ENCODE measurements at places on chromosomes 3 and 15. TPM values are rescaled to one million over a fixed set of nuclear protein-coding genes. Genes with fewer than 3 reads are reported as not detected.

DNA sequence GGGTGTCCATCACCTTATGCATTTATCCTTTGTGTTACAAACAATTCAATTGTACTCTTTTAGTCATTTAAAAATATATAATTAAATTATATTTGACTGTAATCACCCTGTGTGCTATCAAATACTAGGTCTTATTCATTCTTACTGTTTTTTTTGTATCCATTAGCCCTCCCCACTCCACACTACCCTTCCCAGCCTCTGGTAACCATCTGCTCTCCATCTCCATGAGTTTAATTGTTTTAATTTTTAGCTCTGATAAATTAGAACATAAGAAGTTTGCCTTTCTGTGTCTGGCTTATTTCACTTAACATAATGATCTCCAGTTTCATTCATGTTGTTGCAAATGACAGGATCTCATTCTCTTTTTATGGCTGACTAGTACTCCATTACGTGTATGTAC lies 16.8 kb downstream of the C3orf20 start:
- DNase-seq = no peak

DNA sequence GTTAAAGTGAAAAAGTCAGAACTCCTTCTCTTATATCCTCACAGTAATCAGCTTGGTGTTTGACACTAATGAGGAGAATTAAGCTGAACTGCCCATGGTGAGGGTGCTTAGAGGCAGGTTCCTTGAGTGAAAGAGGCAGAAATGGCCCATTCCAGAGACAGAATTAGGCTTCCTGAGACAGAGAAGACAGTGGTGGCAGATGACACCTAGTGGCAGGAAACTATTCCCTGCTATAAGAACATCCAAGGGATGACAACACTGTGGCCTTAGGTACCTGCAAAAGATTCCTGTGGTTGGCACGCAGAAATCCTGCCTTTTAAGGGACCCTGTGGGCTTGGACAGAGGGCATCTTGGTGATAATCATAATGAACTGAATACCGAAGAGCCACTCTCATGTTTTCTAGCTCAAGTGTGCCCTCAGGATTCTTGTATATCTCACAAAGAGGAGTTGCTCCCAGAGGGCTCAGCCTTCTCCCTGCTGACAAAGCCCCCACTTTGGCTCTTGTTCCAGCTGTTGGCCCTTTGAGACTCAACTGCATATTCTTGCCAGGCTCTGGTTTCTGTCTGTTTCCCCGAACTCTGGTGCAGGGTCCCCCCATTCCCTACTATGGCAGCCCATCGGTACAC lies 56.0 kb downstream of the KBTBD12 start:
- DNase-seq = no peak

DNA sequence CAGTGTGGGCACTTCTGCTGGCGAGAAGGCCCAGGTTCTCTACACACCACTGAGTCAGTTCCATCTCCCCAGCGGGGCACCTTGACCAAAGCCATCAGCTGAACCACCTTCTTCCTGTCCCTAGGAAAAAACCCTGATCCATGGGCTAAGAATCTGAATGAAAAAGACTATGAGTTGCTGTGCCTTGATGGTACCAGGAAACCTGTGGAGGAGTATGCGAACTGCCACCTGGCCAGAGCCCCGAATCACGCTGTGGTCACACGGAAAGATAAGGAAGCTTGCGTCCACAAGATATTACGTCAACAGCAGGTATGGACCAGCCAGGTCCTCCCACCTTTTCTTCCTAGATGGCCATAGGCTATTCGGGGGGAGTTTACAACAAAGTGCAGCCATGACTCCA lies 29.1 kb downstream of the TF start:
- no peak for DNase-seq

DNA sequence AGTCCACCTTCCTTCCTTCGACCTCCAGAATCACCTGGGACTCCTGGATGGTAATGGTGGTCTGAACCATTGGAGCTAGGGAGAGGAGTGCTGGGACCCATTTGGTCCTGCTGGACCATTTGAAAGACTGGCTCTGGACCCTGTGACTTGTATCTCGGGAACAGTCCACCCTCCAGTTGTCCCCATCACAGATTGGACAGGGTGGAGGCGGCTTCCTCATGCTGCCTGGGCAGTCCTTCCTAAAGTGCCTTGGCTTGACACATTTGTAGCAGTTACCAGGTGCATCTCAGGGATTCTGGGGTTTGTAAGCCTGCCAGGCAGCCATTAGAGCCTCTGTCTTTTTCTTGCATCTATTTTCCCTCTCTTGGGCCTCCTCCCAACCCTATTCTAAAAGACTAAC lies 758.1 kb downstream of the NAALADL2 start:
- DNase-seq = no peak

- DNase-seq = no peak
Measured at GRCh38 chr3:167814441-167814951, 79.0 kb downstream of the SERPINI1 start.

DNA sequence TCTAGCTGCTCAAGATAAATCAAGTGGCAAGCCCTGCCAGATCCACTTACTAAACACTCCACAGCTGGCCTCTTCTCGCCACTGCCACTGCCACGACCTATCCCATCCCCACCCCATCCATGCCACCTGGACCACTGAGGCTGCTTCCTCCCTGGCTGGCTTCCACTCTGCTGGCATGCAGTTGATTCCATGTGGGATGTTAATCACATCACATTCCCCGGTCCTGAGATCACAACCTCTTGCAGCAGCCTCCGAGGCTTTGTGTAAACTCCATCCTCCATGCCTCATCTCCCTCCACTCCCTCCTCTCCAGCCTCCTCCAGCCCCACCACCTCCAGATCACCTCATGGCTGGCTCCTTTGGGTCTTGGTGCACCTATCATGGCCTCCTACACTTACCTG lies 7.7 kb downstream of the NCKIPSD start:
- DNase-seq = no peak

DNA sequence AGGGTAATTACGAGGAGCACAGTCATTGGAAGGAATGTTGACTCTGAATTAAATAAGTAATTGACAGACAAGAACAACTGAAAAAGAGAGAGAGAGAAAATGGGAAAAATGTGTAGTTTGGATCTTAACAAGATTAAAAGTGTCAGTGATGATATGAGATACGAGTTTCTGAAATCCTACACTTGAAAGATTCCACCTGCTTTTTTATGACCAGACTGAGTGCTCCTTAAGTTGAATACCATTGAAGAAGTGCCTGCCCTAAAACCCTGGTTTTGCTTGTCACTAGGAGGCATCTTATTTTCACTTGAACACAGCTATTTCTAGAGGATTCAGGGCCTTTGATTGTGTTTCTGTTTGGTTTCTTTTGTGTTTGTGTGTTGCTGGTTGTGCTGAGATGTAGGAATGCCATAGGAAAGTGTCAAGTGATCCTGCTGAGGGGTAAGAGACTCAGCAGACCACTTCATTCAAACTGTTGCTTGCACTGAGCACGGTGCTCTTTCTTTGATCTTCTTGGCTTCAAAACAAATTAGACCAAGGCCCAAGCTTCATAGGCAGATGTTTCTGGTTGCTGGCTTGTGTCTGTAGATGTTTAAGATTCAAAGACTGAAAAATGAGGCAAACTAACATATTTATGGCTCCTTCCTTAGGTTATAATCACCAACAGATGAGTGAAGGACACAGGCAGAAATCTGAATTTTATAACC lies 17.2 kb upstream of the ABHD10 start:
- no peak for DNase-seq

DNA sequence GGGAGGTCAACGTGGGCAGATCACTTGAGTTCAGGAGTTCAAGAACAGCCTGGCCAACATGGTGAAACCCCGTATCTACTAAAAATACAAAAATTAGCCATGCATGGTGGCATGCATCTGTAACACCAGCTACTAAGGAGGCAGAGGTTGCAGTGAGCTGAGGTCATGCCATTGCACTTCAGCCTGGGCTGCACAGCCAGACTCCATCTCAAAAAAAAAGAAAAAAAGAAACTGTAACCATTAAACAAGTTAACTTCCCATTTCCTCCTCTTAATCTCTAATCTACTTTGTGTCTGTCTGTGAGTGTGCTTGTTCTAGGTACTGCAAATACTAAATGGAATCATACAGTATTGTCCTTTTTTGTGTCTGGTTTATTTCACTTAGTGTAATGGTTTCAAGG lies 2.7 kb downstream of the RBM6 start:
- DNase-seq = no peak

DNA sequence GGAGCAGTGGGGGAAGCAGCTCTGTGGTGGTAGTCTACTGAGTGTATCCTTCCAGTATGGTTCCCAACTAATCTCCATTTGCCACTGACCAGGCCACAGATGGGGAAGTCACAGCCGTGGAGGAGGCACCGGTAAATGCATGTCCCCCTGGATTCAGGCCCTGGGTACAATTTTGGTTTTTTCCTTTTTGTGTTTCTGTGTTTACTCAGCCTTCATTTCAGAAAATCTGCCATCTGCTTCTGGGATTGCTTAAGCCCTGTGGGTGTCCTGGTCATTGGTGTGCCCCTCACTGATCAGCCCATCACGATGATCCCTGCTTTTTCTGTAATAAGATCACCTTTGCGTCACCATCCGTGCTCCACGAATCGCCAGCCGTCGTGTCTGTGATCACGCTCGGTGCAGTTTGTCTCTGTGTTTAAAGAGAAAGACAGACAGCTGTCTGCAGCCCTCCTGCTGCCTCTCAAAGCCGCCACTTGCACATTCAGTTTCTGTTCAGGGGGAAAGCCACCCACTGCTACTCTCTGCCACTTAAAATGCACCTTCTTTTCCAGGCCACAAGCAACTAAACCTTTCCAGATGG lies 68.9 kb downstream of the DNASE1L3 start:
- DNase-seq = no peak

The PRR20G gene
- total RNA-seq = not detected

The FBXL22 gene
- 44.1 TPM for total RNA-seq

- no peak for DNase-seq
Measured at GRCh38 chr15:33354411-33354810, 43.6 kb downstream of the RYR3 start.

The KCNAB1 gene
- total RNA-seq = 4.4 TPM

GRCh38 chr3:143820466-143821221 lies 27.6 kb downstream of the SLC9A9 start:
- no peak for DNase-seq

GRCh38 chr3:128323206-128324081 lies 143.2 kb downstream of the DNAJB8 start:
- DNase-seq = no peak

GRCh38 chr3:66154444-66154861 lies 66.3 kb upstream of the SLC25A26 start:
- no peak for DNase-seq

DNA sequence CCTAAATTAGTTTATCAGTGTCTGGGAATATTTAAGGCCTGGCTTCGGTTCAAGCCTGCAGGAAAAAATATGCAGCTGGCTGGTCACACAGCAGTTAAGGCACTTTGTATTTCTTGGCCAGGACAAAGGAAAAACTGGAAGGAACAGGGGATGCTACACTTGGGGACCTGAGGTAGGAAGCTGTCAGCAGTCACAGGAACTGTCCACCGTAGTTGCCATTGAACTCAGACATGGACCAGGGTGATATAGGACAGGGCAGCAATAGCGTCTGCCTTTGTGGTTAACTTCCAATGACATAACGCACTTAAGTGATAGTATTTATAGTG lies 49.1 kb downstream of the NR1D2 start:
- no peak for DNase-seq

The CLDN18 gene
- not detected for total RNA-seq

The HRH1 gene
- 3.2 TPM for total RNA-seq

The REC114 gene
- total RNA-seq = not detected

DNA sequence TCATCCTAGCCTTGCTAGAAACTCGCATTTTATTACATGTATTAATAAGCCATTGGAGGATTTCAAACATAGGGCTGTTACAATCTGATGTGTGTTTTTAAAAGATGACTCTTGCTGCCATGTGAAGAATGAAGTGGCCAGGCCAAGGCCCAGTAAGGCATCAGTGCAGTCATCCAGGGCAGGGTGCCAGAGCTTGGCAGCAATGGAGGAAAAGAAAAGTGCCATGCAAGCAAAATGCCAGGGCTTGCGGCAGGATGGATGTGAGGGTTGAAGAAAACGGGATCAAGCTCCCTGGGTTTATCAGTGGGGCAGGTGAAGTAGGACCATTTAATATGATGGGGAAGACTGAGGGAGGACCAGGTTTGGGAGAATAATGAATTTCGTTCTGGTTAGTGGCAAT lies 183.6 kb downstream of the MINAR1 start:
- no peak for DNase-seq

The LRTM1 gene
- total RNA-seq = not detected

DNA sequence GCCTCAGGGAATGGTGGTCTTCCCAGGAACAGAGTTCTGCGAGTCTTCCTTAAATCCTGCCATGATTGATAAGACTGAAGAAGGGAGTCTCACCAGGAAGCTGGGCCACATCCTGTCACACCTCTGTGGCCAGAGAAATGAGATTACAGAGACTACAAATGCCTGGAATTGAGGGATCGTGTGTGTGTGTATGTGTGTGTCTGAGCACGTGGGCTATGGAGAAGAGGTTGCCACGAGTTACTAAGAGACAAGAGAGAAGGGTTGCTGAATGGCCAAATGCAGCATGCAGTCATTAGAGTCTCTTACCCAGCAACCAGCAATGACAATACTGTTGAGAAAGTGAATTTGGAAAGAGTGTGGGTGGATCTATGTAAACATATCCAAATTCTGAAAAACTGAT lies 443.1 kb downstream of the MFSD1 start:
- no peak for DNase-seq

The IGF2BP2 gene
- total RNA-seq = 65.6 TPM

DNA sequence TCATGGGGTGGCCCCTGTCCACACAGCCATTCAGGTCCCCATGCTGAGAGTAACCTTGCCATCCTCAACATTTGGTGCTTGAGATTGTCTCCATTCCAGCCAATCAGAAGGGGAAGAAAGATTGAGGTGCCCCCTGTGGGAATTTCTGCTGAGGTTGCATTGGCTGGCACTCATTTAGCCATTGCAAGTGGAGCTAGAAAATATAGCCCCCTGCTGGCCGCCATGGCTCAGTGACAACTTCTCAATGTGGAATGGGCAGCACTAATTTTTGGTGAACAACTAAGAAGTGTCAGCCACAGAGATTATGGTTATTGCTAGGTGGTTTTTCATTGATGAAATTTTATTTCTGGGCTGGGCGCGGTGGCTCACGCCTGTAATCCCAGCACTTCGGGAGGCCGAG lies 22.0 kb downstream of the COL6A6 start:
- no peak for DNase-seq

DNA sequence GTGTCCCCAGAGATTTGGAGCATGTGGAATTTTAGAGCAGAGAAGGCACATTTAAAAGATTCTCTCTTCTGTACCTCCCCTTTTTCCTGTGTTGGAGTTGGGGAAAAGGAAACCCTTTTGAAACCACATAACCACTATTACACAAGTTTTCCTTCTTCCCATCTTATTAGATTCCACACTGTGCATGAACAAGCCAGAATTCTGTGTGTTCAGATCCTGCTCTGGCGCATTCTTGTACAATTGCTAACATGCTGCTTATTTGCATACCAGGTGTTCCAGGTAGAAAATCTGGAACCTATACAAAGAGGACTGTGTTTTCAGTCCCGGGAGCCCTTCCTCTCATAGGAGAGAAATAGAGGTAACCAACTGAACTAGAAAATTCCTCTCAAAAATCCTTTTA lies 2.6 kb upstream of the CIB2 start:
- no peak for DNase-seq
